CD4-positive, alpha-beta T cell treated with Interleukin-21 for 1 hour (primary cell): ENCODE measurements at places on chromosomes 1 and 21.

DNA sequence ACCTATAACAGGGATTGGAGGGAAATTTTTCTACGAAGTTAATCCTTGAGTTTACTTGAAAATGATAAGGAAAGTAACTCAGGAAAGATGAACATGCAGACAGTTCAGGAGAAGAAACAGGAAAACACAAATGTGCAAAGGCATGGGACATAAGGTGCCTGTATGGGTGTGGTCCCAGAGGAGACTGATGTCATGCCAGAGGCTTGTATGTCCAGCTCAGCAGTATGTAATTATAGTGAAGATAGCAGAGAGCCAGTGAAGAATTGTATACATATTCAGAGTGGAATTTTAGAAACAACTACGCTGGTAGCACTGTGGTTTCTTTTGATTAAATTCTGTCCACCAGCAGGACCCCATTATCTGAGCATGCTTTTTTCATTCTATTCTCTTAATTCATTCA is 179.5 kb downstream of the LRRC7 start:
- DNase-seq, result no peak

GRCh38 chr1:1407636-1408318 is 684 bp upstream of the MRPL20 start:
- DNase-seq, result peak; percentile 24

DNA sequence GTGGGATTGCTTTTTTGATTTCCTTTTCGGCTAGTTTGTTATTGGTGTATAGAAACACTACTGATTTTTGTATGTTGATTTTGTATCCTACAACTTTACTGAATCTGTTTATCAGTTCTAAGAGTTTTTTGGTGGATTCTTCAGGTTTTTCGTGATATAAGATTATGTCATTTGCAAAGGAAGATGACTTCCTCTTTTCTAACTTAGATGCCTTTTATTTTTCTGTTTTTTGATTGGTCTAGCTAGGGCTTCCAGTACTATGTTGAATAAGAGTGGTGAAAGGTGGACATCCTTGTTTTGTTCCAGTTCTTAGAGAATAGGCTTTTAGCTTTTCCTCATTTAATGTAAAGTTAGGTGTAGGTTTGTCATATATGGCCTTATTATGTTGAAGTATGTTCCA is 13.1 kb upstream of the NHLH2 start:
- DNase-seq, result no peak

- no peak for DNase-seq
These were observed 90.8 kb upstream of the CCDC190 start for GRCh38 chr1:162951553-162952315.

- DNase-seq, result no peak
These were observed 24.7 kb downstream of the VAMP4 start for GRCh38 chr1:171717062-171717718.

- DNase-seq, result no peak
These were observed 51.8 kb downstream of the VWA5B1 start for GRCh38 chr1:20342294-20343148.

DNA sequence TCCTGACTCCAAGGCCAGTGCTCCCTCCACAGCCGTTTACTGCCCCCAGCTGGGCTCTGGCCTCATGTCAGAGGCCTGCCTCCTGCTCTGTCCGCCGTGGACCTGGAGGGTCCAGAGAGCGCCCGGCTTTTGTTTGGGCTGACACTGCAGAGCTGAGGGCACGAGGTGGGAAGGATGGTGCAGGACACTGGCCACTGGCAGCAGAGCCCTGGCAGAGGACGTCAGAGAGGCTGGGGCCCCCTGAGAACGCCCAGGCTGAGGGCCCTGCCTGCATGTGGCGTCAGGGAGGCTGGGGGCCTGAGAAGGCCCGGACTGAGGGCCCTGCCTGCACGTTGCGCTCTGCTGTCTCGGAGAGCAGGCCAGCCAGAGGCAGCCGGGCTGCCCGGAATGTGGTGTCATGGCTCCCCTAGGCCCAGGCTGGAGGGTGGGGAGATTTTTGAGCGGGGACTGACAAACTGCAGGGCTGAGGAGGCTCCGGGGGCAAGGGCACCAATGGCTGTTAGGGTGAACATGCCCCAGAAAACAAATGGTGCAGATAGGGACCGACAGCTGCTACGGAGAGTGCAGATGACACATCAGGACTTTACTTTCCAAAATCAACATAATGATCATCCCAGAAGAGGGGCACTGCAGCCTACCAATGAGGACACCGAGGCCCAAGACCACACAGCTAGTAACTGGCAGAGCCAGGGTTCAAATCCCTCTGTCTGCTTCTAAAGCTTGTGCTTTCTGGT is 31.7 kb downstream of the SLC66A1 start:
- DNase-seq, result no peak

DNA sequence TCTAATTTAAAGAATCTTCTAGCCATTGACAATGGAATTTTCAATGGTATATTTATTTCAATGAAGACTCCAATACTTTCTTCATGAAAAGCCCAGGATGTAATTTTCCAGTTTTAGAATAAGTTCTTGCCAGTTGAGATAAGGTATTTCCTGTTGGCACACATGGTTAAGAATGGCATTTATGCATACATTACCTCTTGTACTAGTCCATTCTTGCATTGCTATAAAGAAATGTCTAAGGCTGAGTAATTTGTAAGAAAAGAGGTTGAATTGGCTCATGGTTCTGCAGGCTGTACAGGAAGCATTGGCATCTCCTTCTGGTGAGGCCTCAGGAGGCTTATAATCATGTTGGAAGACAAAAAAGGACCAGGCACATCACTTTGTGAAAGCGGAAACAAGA is 1179.6 kb downstream of the AMY1C start:
- no peak for DNase-seq

DNA sequence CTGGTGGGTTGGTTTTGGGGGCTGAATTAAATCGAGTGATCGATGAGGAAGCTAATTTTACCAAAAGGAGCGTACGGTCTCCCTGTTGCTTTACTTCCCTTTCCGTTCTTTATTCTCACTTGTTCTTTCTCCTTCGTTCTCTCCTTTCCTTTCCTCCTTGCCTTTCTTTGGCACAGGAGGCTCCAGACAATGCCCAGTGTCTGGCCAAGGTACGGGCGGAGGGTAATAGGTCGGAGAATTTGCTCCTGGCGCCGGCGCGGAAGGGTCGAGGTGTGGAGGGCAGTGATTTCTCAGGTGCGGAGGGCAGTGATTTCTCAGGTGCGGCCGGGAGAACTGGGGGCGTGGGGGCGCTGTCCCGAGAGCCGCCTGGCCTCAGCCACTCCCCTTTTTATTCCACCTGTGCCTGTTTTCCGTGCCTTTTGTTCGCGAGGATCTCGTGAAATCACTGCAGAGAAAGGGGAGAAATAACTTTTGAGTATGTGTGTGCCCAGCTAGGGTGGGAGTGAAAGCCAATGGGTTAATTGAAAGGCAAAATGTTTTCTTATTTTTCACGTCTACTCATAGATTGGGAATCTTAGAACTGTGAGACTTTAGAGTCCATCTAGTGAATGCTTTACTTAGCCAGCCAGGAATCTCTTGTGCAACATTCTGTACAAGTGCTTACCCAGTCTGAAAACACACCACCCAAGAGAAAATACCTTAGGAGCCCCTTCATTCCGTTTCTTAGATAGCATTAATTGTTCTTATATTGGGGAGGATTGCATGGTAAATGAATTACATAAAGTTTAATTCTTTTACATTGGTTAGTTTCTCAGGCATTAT is 1.3 kb downstream of the FNBP1L start:
- DNase-seq, result no peak

DNA sequence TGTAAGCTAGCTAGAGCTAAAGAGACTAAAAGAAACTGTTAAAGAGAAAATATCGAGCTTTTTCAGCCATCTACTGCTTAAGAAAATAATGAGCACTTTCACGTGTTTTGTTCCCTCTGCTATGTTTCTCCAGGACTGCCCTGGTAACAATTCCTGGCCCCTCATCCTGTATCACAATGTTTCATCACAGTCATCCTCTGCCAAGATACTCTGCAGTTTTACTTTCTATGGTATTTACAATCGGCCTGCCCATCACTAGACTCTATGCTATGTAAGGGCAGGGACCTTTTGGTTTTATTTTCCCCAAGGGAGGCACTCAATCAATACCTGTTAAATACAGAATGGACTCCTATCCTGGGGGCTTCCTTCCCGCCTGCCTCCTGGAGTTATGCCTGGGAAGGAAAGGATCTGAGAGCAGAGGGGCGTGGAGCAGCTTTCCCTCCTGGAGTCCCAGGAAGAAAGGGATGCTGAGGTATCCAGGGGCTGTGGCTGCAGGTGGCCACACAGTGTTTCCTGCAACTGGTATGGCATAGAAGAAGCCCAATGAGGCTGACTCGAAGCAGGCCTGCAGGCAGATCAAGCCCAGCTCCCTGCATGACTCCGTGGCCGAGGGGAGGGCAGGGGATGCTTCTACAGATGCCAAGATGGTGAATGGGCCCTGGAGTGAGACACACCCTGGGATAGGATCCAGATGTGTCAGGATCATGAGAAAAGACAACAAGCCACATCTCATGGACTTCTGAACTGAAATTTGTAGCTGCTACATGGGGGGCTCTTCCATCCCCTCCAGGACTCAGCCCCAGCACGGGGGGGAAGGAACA is 52.9 kb downstream of the MATN1 start:
- DNase-seq, result no peak

GRCh38 chr1:156886583-156887281 is 6.8 kb upstream of the PEAR1 start:
- DNase-seq, result no peak

DNA sequence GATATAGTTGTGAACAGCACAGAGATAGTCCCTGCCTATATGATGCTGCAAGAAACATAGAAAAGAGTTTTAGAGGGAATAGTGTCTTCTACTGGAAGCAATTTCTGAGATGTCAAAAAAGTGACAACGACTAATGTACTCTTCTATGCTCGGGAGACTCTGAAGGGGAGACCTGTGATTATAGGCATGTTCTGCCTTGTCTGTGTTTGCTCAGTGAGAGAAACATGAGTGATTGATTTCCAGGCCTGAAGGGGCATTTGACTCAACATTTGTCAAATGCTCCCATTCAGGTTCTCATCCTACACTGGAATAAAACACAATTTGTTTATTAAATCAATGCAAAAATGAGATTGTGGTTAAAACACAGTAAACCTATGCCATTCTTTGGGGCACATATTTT is 131.8 kb downstream of the CTH start:
- DNase-seq, result no peak

DNA sequence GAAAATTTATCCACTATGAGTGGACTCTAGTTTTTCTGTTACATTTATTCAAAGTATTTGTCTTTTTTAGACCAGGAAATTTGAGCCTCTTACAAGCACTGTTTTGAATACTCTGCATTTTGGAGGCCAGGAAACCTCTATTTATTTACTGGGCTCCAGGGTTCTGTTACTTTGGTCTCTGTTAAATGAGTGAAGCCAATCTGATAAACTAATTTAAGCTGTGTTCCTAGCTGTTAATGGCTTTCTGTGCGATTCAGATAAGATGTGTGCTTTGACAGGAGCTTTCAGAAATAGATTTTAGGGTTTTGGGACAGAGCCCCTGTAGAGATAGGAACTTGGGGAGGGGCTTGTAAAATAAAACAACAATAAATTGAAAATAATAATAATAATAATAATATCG is 23.9 kb downstream of the ACKR1 start:
- no peak for DNase-seq

- no peak for DNase-seq
These were observed 890.2 kb upstream of the B3GALT2 start for GRCh38 chr1:194076646-194077045.

GRCh38 chr1:169295425-169295824 is 72.2 kb downstream of the NME7 start:
- DNase-seq, result no peak

DNA sequence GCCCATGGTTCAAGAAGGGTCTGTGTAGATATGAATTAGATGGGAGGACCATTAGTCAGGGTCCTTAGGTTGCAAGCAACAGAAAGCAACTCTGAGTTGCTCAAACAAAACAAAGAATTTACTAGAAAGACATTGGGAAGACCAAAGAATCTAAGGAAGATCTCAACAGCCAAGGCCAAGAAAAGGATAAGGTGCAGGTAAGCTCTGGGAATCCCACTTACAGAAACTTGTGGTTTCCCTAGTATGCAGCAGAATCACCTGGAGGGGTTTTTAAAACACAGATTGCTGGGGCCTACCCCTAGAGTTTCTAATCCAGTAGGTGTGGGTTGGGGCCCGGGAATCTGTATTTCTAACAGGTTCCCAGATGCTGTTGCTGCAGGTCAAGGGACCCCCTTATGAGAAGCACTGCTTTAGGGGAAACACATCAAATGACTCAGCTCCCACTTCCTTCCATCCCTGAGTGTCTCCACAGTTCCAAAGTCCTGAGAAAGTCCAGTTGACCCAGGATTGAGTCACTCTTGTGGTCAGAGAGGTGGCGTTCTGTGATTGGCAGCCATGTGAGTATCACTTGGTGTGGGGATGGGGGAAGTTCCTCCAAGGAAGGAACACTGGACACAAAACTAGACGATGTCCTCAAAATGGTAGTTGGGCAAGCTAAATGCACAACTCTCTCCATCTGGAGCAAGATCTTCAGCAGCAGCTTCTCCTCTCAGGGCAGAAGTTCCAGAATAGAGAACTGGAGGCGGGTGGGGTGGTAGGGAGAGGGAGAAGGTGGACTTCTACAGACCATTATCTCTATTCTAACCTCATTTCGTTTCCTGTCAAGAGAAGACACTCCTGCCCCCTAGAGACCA is 24.2 kb upstream of the EYA3 start:
- DNase-seq, result peak; percentile 38

GRCh38 chr21:31211836-31212235 is 132.2 kb downstream of the TIAM1 start:
- DNase-seq, result no peak

- peak; percentile 45 for DNase-seq
These were observed 687 bp upstream of the RASSF5 start for GRCh38 chr1:206506405-206507283.

GRCh38 chr1:232894436-232894835 is 56.0 kb upstream of the NTPCR start:
- no peak for DNase-seq

DNA sequence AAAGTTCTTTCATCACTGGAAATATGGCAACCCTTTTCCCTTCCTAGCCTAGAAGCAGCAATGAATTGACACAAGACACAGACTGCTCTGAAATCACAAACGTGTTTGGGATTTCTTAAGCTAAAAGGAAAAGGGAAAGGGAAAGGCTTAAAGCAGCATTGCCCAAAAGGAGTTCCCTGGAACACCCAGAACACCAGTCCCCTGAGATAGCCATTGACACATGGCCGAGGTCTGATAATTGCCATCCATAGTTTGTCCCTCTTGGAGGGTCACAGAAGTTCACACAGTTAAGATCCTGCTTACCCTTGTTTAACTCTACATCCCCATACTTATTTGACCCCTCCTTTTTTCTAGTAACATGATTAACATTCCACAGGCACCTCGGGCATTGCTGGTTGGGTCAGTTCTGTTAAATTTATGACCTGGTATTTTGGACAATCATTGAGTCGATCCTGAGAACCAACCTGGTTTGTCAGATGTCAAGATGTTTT is 72.9 kb downstream of the ZNF281 start:
- no peak for DNase-seq

GRCh38 chr1:16352842-16353535 is 709 bp upstream of the FBXO42 start:
- DNase-seq, result peak; percentile 21

DNA sequence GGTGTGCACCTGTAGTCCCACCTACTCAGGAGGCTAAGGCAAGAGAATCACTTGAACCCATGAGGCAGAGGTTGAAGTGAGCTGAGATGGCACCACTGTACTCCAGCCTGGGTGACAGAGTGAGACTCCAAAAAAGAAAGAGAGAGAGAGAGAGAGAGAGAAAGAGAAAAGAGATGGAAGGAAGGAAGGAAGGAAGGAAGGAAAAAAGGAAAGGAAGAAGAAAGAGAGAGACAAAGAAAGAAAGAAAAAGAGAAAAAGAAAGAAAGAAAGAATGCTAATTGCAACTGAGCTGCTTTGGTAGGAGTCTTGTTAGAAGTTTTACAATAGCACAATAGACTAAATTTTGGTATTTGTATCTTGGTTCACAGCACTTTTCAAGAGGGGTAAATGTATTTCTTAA is 25.7 kb downstream of the TESK2 start:
- DNase-seq, result no peak
